ENCODE measurements at places on chromosomes 2 and 18.

DNA sequence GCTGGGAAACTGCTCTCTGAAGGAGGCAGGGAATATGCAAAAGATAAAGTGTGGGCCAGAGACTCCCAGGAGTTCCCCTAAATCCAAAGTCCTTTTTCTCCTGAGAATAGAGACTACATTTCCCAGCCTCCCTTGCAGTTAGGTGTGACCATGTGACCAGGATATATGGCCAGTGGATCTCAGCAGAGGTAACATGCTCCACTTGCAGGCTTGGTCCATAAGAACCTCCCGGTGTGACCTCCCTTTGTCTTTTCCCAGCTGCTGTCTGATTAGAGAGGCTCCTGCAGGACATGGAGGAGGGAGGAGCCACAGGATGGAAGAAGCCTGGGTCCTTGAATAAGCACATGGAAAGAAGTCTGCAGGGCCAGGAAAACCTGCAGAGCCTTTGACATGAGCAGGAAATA is 76.2 kb downstream of the TGFA start:
- DNase-seq = no peak

- DNase-seq = no peak
Observed at GRCh38 chr18:25299426-25300300, 52.3 kb downstream of the ZNF521 start.

- no peak for DNase-seq
Observed at GRCh38 chr2:241070361-241070760, 31.7 kb downstream of the MTERF4 start.

GRCh38 chr2:225757248-225757647 is 357.7 kb downstream of the NYAP2 start:
- DNase-seq = no peak

DNA sequence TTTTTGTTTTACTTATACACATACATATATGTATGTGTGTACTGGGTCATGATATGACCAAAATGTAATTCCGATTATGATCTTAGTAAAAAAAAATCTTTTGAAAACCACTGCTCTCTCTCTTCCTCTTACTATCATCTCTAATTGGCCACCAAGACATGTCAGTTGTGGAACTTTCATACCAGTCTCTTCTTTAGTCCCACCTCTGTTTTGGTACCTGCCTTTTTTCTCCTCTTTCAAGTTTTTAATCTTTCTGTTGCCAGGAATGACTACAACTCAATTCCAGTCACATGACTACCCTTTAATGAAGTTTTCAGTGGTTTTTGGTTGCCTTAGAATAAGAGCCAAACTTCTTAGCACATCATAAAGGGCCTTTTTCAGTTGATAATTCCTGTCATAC is 17.1 kb downstream of the RBM44 start:
- DNase-seq = no peak

GRCh38 chr2:98545591-98545990 is 62.7 kb downstream of the COA5 start:
- no peak for DNase-seq

- DNase-seq = no peak
Observed at GRCh38 chr18:54116541-54117257, 107.8 kb downstream of the MBD2 start.

- DNase-seq = peak; percentile 29
Observed at GRCh38 chr18:35756506-35757117, 175.1 kb downstream of the GALNT1 start.

DNA sequence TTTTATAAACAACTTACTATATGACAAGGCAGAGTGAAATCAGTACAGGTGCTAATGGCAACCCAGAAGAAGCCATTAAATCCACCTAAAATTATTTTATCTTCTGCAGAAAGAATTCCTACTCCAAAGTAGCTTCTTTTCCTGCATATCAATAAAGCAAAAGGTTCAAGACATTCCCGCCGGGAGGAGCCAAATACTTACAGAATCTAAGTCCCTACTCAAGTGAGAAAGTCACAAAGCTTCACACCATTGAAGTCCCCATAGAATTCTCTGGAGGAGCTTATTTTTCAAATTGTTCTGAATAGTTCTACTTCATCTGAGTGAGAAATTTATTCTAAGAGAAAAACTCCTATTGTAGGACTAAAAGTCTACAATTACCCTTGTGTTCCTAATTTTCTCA is 233.7 kb upstream of the HNRNPA3 start:
- no peak for DNase-seq

GRCh38 chr2:56260415-56260814 is 76.6 kb downstream of the CCDC85A start:
- no peak for DNase-seq

DNA sequence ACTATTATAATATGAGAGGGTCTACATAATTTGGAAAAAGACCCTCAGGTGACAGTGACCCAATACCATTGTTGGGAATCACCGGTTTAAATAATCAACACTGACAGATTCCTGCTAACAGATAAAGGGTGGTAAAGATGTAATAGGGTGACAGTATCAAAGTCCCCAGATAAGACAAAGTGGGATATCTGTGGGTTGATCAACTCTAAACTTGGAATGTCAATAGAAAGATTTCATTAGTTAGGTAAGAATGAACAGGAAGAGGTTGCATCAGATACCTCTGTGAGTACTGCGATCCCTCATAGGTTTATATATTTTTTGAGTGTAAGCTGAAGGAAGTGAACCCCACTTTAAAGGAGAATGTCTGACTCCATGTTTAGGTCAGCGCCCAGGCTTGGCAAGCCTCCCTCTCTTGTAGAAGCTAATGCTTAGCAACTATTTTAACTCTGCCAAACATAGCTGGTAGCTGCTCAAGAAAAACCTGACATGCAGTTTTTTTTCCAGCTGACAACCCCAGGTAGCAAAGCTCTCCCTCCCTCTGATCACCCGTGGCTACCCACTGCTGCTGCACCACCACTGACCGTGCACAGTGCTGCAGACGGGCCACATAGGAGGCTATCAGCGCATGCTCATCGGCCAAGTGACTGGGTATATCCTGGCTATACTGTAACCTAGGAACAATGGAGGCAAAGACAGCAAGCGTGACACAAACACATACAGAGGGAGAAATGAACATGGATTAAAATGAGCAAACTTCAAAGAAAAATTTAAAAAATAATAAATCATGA is 113.3 kb upstream of the DNMT3A start:
- no peak for DNase-seq

GRCh38 chr2:226088366-226088674 is 688.8 kb downstream of the NYAP2 start:
- no peak for DNase-seq

DNA sequence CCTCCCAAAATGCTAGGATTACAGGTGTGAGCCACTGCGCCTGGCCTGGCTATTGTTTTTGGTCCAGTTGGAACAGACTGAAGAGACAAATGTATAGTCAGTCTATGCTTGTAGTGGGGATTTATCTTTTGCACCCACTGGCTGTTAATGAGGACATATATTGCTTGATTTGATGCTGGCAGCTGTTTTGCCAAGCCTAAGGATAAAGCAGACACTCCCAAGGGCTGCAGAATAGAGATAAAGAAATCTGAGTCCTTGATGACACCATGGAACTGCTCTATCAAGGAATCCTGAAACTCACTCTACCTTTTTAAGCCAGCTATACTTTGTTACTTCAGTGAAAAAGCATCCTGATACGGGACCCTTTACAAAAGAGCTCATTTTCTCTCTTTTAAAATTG is 43.1 kb upstream of the ENOSF1 start:
- DNase-seq = no peak

DNA sequence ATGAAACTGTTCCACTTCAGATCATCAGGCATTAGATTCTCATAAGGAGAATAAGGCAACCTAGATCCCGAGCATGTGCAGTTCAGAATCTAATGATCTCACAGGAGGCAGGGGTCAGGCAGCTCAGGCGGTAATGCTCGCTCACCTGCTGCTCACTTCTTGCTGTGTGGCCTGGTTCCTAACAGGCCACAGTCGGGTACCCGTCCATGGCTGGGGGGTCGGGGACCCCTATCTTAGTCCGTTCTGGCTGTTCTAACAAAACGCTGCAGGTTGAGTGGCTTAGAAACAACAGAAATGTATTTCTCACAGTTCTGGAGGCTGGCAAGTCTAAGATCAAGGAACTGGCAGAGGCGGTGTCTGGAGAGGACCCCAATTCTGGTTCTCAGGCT is 79.2 kb downstream of the ASB1 start:
- DNase-seq = no peak

- peak; percentile 19 for DNase-seq
Observed at GRCh38 chr2:25098670-25099486, 57.0 kb downstream of the EFR3B start.

- DNase-seq = no peak
Observed at GRCh38 chr2:23286031-23286757, 98.8 kb upstream of the KLHL29 start.

DNA sequence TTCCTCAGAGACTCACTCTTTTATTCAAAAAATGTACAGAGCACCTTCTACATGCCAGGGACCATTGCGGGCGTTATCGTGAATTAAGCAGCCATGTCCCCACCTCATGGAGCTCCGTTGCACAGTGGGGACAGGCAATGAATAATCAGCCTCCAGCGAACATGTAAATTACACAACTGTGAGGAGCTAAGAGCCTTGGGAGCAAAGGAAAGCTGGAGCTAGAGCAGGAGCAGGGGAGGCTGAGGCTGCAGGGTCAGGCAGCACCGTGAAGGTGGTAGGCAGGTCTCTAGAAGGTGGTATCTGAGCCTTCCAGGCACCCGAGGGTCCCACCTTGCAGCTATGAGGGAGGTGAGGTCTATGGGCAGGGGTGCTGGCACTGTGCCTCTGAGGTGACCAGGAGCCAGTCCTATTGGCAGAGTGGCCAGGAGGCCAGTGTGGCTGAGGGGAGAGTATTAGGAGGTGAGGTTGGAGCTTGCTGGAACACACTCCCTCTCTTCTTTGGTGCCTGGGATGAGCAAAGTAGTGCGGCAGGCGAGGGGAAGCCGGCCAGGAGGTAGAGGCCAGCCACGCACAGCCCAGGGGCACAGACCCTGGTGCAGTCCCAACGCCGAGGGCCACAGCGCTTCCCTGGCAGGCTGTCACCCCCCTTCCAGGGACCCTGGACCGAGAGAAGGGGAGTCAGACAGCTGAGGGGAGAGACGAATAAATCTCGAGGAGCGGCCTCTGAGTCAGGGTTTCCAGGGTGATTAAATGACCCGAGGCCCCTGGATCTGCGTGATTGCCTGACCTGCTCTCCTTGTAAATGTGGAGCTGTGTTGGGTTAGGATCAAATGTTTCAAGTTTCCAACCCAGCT is 167.3 kb downstream of the SEPTIN10 start:
- DNase-seq = no peak

DNA sequence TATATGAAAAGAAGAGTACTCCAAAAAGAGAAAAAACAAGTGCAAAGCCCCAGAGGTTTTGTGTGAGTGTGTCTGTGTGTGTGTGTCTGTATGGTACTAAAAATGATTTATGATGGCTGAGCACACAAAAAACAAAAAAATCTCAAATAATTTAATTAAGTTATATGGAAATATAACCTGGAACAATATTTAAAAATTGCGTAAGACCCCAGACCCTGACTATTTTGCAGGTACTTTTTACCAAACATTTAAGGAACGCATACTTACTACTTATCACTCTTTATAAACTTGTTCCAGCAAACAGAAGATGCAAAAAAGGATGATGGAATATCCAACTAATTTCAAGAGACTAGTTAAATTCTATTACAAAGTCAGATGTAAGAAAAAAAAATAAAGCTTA is 317.4 kb upstream of the KCNH7 start:
- no peak for DNase-seq

- DNase-seq = no peak
Observed at GRCh38 chr2:145764631-145765030, 1244.7 kb upstream of the ZEB2 start.

DNA sequence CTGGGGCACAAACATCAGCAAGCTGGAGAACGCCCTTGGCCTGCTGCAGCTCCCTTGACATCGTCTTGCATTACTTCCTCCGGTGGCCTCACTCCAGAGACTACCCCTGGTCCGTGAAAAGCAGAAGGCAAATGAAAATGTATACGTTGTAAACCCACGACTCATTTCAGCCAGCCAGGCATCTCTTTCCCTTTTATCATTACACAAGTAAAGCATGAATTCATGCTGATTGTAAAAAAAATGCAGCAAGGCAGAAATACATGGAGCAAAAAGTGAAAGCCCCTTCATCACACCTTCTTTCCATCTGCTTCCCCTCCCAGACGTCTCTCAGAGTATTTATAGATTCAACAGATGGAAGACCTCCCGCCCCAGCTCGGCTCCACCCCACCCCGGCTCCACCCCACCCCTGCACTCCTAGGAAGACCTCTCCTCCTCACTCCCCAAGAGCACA is 41.6 kb upstream of the RALBP1 start:
- DNase-seq = no peak

DNA sequence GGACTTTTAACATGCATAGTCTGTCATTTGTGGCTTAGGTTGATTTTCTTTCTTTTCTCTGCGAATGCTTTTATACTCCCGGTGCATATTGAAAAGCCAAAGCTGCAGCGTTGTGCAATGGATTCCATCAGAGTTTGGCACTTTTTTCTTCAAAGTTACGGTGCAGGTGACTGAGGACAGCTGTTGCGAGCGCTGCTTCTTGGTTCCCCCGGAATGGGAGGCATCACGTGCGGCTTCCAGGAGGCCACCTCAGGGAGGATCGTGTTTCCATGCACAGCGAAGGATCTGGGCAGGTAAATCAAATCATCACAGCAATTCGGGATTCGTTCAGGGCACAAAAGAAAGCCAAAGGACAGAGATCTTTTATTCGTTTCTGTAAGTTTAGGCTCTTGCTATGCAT is 109.6 kb upstream of the ALKAL2 start:
- no peak for DNase-seq

GRCh38 chr18:6752202-6752860 is 22.8 kb downstream of the ARHGAP28 start:
- no peak for DNase-seq

GRCh38 chr2:1125217-1125616 is 174.6 kb downstream of the SNTG2 start:
- no peak for DNase-seq

GRCh38 chr2:216210701-216211540 is 101.8 kb downstream of the XRCC5 start:
- DNase-seq = no peak

- peak; percentile 36 for DNase-seq
Observed at GRCh38 chr18:3758531-3758930, 308.6 kb downstream of the TGIF1 start.

DNA sequence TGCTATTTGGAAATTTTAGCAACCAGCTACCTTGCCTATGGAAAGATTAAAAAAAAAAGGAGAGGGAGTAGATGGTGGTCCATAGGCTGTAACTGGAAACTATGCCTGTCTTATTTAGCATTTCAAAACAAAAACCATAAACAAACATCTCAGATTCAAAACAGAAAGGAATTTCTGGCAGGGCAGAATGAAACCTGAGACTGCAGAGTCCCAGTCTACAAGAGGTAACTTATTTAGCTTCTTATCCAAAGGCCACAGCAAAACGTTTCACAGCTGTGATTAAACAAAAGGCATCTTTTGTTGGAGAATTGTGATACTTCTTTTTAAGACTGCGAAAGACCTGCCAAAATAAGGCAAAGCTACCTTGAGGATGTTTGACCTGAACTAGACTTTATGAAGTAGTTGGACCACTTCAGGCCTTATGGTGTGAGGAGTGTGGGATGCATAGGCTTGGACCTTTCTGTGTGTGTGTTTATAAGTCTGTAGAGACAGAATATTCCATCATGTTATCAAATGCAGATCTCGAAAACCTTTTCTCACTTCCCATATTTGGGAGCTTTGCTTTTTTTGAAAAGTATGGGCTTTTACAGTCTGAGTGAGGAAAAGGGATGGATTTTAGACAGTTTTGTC is 11.0 kb downstream of the CRIM1 start:
- DNase-seq = no peak

- DNase-seq = no peak
Observed at GRCh38 chr2:95208106-95208505, 785 bp downstream of the ZNF892 start.

- no peak for DNase-seq
Observed at GRCh38 chr2:238810321-238810720, 37.6 kb upstream of the TWIST2 start.
